ENCODE measurements at places on chromosomes 12 and 14.

DNA sequence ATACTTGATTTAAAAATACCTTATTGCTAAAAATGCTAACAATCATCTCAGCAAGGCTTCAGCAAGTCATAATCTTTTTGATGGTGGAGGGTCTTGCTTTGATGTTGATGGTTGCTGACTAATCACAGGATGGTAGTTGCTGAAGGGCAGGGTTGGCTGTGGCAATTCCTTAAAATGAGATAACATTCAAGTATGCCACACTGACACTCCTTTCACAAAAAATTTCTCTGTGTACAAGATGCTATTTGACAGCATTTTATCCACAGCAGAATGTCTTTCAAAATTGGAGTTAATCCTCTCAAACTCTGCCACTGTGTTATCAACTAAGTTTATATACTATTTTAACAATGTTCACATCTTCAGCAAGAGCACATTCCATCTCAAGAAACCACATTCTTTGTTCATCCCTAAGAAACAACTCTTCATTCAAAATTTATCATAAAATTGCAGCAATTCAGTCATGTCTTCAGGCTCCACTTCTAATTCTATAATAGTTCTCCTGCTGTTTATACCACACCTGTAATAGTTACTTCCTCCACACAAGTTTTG, 16.1 kb downstream of the SCAF11 start:
- DNase-seq = no peak

GRCh38 chr12:57740656-57741412, 2.3 kb upstream of the AGAP2 start:
- DNase-seq = peak; percentile 76

GRCh38 chr12:48263617-48264016, 60.5 kb upstream of the OR10AD1 start:
- DNase-seq = no peak

GRCh38 chr14:76997257-76997970, 31.1 kb downstream of the IRF2BPL start:
- no peak for DNase-seq

- no peak for DNase-seq
Measured at GRCh38 chr12:111156304-111156703, 212.6 kb downstream of the PHETA1 start.

DNA sequence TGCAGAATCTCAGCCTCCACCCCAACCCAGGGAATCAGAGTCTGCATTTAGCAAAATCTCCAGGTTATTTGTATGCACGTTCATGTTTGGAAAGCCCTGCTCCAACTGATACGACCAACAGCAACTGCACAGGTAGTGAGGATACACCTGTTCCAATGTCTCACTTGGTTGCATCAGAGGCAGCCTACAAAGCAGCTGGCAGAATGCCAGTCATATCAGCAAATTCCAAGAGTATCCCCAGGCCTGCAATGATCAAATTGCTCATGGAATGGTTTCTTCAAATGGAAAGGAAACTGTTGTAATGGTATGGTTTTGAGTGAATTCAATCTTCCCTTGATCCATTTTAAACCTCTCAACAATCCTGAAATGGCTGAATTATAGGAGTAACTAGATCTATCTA, 75.4 kb downstream of the GRIP1 start:
- DNase-seq = no peak
